Activated naive CD8-positive, alpha-beta T cell treated with anti-CD3 and anti-CD28 coated beads, Interleukin-2, amount 10 ng/mL, durations not matched to agents 7 days and 5 days (primary cell): ENCODE measurements at places on chromosomes 12 and 14. TPM values are rescaled to one million over a fixed set of nuclear protein-coding genes. Genes with fewer than 3 reads are reported as not detected.
A peak's percentile ranks its signal among the peaks of the same experiment; 100 is the strongest.

DNA sequence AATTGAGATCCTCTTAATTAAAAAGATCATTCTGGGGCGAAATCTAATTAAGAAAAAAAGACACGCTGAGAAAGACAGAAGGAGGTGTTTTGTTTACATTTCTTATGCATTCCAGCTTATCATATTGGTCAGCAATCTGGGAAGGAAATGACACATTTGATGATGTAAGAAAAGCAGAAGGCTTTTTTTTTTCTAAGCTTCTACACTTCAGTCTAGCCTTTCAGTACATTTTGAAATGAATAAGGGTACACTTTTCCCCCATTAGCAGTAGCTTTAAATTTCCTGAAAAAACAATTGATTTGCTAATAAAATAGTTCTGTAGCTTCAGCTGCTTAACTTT lies 5.9 kb upstream of the GSC start:
- no peak overlapping the region for H3K4me3 ChIP-seq
- H3K4me1 ChIP-seq = peaks cover 3% of the 10 kb centered on the region
- no peak for DNase-seq
- H3K27ac ChIP-seq = peak overlapping the region; percentile 42
- H3K27me3 ChIP-seq = peaks cover 73% of the 10 kb centered on the region
- H3K36me3 ChIP-seq = peaks cover 9% of the 10 kb centered on the region

GRCh38 chr12:91889910-91890309 lies 255.7 kb downstream of the BTG1 start:
- no peak overlapping the region for H3K27ac ChIP-seq
- no peak overlapping the region for H3K4me3 ChIP-seq
- H3K4me1 ChIP-seq = peaks cover 1% of the 10 kb centered on the region
- no peaks in the 10 kb centered on the region for H3K27me3 ChIP-seq
- H3K36me3 ChIP-seq = peaks cover 2% of the 10 kb centered on the region

- H3K4me3 ChIP-seq = no peak overlapping the region
- H3K27me3 ChIP-seq = no peaks in the 10 kb centered on the region
- no peak for DNase-seq
- H3K4me1 ChIP-seq = peaks cover 11% of the 10 kb centered on the region
- H3K27ac ChIP-seq = no peak overlapping the region
- no peaks in the 10 kb centered on the region for H3K36me3 ChIP-seq
Observed at GRCh38 chr14:91897106-91897701, 29.9 kb upstream of the TC2N start.

GRCh38 chr12:114726092-114726710 lies 42.2 kb upstream of the TBX3 start:
- no peaks in the 10 kb centered on the region for H3K4me1 ChIP-seq
- H3K4me3 ChIP-seq = no peak overlapping the region
- no peak for DNase-seq
- H3K27ac ChIP-seq = no peak overlapping the region

DNA sequence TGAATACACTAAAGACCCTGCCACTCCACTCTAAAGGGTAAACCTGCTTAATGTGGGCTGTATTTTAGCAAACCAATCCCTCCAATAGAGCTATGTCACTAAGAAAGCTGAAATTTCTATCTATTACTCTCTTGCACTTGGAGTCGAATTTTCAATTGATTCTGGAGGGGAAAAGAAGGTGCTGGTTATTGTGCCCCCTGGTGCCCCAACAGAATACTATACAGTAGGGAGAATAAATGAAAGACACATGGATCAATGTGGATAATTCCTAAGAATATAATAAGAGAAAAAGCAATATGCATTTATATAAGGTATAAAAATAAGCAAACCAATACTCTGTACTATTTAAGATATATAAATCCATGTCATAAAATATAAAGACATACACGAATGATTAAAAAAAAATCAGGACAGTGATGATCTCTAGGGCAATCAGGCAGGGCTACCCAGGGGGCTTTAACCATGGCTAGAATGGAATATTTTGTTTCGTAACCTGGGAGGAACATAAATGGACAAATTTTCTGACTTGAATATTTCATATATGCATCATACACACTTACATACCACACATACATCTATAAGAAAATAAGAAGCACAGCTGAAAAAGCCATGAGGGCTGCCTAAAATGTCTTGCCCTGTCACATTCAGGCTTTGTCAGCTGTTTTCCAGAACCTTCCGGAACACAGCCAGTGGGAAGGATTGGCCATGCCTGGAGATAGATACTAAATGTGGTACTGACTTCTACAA lies 54.4 kb downstream of the EFCAB11 start:
- no peak overlapping the region for H3K27ac ChIP-seq
- no peak overlapping the region for H3K4me3 ChIP-seq
- peaks cover 10% of the 10 kb centered on the region for H3K4me1 ChIP-seq
- H3K36me3 ChIP-seq = no peaks in the 10 kb centered on the region
- H3K27me3 ChIP-seq = no peaks in the 10 kb centered on the region

GRCh38 chr14:63573581-63573980 lies 30.4 kb upstream of the PPP2R5E start:
- H3K36me3 ChIP-seq = no peaks in the 10 kb centered on the region
- no peak overlapping the region for H3K4me3 ChIP-seq
- H3K4me1 ChIP-seq = no peaks in the 10 kb centered on the region
- no peak for DNase-seq
- H3K27ac ChIP-seq = no peak overlapping the region
- H3K27me3 ChIP-seq = peaks cover 2% of the 10 kb centered on the region

DNA sequence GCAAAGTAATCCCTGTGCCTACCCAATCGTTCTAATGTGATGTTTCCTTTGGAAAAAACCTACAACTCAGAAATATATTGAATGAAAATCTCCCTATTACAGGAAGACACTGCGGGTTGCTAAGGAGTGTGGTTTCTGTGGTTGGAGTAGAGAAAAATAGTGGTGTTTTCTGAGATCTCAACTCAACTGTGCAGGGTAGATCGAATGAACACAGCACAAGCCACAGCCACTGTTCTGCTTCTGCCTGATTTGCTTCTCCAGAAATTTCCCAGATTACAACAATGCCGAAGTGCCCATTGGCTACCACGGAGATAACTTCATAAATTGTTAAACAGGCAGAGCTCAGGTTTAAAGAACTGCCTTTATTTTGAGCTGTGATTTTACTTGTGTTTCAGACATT lies 480.4 kb downstream of the DIO2 start:
- no peak overlapping the region for H3K27ac ChIP-seq
- H3K27me3 ChIP-seq = no peaks in the 10 kb centered on the region
- H3K4me3 ChIP-seq = no peak overlapping the region
- H3K36me3 ChIP-seq = no peaks in the 10 kb centered on the region
- DNase-seq = no peak

- DNase-seq = no peak
- no peaks in the 10 kb centered on the region for H3K36me3 ChIP-seq
- H3K27me3 ChIP-seq = peaks cover 5% of the 10 kb centered on the region
- no peaks in the 10 kb centered on the region for H3K4me1 ChIP-seq
- H3K4me3 ChIP-seq = no peak overlapping the region
Observed at GRCh38 chr12:22082190-22082701, 36.2 kb downstream of the CMAS start.

- H3K4me3 ChIP-seq = no peak overlapping the region
- H3K27me3 ChIP-seq = no peaks in the 10 kb centered on the region
Observed at GRCh38 chr12:24244801-24245200, 295.3 kb upstream of the SOX5 start.

The TSPAN19 gene
- not detected for total RNA-seq

DNA sequence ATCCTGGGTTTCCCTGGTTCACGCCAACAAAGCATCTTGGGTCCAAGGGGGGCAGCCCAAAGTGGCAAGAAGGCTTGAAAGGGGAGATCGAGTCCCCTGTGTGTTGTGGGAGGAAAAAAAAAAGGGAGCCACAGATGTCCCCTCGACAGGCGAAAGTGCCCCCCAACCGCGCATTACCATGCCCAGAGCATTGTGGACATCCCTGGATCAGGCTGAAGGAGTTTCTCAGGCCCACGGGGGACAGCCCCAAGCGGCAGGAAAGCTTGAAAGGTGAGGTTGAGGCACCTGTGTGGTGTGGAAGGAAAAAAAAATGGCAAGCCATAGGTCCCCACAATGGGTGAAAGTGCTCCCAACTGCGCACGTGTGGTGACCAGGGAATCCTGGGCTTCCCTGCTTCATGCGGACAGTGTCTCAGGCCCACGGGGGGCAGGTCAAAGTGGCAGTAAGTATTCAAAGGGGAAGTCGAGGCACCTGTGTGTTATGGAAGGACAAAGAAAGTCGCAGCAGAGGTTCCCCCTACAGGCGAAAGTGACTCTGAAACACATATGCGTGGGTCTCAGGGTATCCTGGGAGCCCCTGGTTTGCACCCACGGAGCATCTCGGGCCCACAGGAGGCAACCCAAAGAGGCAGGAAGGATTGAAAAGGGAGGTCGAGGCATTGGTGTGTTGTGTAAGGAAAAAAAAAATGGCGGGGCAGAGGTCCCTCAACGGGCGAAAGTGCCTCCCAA lies 580.1 kb downstream of the ALG10 start:
- peaks cover 1% of the 10 kb centered on the region for H3K36me3 ChIP-seq
- no peak for DNase-seq
- H3K4me3 ChIP-seq = no peak overlapping the region
- H3K27me3 ChIP-seq = no peaks in the 10 kb centered on the region

The PROX2 gene
- 0.28 TPM for total RNA-seq

- no peaks in the 10 kb centered on the region for H3K4me1 ChIP-seq
- H3K4me3 ChIP-seq = no peak overlapping the region
- no peak overlapping the region for H3K27ac ChIP-seq
- H3K36me3 ChIP-seq = no peaks in the 10 kb centered on the region
- no peak for DNase-seq
Observed at GRCh38 chr12:41585784-41586183, 397.7 kb downstream of the PDZRN4 start.

DNA sequence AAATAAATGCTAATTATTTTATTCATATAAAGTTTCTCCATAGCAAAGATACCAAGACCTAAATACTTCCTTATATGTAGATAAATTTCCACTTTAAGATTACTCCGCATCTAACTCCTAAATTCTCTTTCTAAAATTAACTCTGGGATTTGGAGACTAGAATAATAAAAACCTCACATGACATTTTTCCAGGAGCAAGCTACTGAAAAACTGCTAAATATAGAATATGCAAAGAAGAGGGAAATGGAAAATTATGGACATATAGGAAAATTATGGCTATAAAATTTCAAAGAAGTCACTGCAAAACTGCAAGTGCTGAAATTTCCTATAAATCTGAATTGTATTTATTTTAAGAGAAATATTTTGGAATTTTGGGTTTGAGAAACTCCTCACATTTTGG lies 186.2 kb downstream of the DUSP6 start:
- H3K4me1 ChIP-seq = peaks cover 11% of the 10 kb centered on the region
- H3K4me3 ChIP-seq = no peak overlapping the region
- no peak overlapping the region for H3K27ac ChIP-seq
- no peaks in the 10 kb centered on the region for H3K27me3 ChIP-seq

The MYO1H gene
- total RNA-seq = not detected

The TCP11L2 gene
- total RNA-seq = 40.9 TPM

GRCh38 chr12:13190275-13190674 lies 6.3 kb upstream of the EMP1 start:
- DNase-seq = no peak
- H3K36me3 ChIP-seq = no peaks in the 10 kb centered on the region
- H3K4me3 ChIP-seq = no peak overlapping the region
- H3K27ac ChIP-seq = no peak overlapping the region

GRCh38 chr14:20857630-20858261 lies 33.4 kb upstream of the RNASE3 start:
- H3K27me3 ChIP-seq = peaks cover 20% of the 10 kb centered on the region
- peak; percentile 74 for DNase-seq
- H3K27ac ChIP-seq = no peak overlapping the region
- peaks cover 5% of the 10 kb centered on the region for H3K4me1 ChIP-seq
- no peaks in the 10 kb centered on the region for H3K36me3 ChIP-seq
- H3K4me3 ChIP-seq = no peak overlapping the region

The DTX1 gene
- total RNA-seq = 0.55 TPM

The GNPTAB gene
- 89.5 TPM for total RNA-seq

GRCh38 chr14:96681829-96682228 lies 115.4 kb upstream of the VRK1 start:
- H3K27me3 ChIP-seq = peaks cover 18% of the 10 kb centered on the region
- no peak overlapping the region for H3K4me3 ChIP-seq
- H3K27ac ChIP-seq = no peak overlapping the region
- no peaks in the 10 kb centered on the region for H3K36me3 ChIP-seq

DNA sequence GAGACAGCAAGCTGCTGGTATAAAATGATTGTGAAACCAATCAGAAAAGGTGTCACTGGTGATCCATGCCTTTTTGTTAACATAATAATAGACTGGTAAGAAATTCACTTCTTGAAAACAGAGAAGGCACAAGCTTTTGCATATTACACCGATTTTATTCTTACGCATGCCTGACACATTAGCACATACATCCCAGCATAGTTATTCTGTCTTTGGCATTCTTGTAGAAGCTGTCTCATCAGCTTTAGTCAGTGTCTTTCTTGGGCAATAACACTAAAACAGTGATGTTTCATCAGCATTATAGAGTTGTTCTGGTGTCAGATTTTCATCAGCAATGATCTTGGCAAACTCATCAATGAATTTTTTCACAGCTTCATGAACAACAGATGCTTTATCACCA lies 283.4 kb upstream of the TMTC1 start:
- H3K27ac ChIP-seq = no peak overlapping the region
- H3K27me3 ChIP-seq = peaks cover 2% of the 10 kb centered on the region
- no peaks in the 10 kb centered on the region for H3K4me1 ChIP-seq

- no peak overlapping the region for H3K4me3 ChIP-seq
- no peaks in the 10 kb centered on the region for H3K36me3 ChIP-seq
- H3K27ac ChIP-seq = no peak overlapping the region
- DNase-seq = no peak
Observed at GRCh38 chr12:58026426-58026825, 85.1 kb downstream of the ATP23 start.

The SLC6A15 gene
- not detected for total RNA-seq

The DRAM1 gene
- 4.1 TPM for total RNA-seq

GRCh38 chr12:81722004-81722403 lies 37.1 kb downstream of the PPFIA2 start:
- no peak overlapping the region for H3K27ac ChIP-seq
- H3K36me3 ChIP-seq = no peaks in the 10 kb centered on the region
- peaks cover 15% of the 10 kb centered on the region for H3K27me3 ChIP-seq
- DNase-seq = no peak
- H3K4me1 ChIP-seq = no peaks in the 10 kb centered on the region
- no peak overlapping the region for H3K4me3 ChIP-seq

- H3K27ac ChIP-seq = no peak overlapping the region
- H3K4me1 ChIP-seq = no peaks in the 10 kb centered on the region
- no peaks in the 10 kb centered on the region for H3K36me3 ChIP-seq
- H3K4me3 ChIP-seq = no peak overlapping the region
- no peak for DNase-seq
- H3K27me3 ChIP-seq = peaks cover 4% of the 10 kb centered on the region
Observed at GRCh38 chr14:104505085-104506074, 74.2 kb upstream of the C14orf180 start.

- no peaks in the 10 kb centered on the region for H3K4me1 ChIP-seq
- H3K36me3 ChIP-seq = no peaks in the 10 kb centered on the region
- no peak for DNase-seq
- no peak overlapping the region for H3K4me3 ChIP-seq
Observed at GRCh38 chr14:37668646-37669045, 73.2 kb downstream of the TTC6 start.

The GZMB gene
- 195 TPM for total RNA-seq

- no peaks in the 10 kb centered on the region for H3K27me3 ChIP-seq
- DNase-seq = no peak
- H3K4me3 ChIP-seq = peak overlapping the region; percentile 95
- peaks cover 3% of the 10 kb centered on the region for H3K36me3 ChIP-seq
- H3K27ac ChIP-seq = peak overlapping the region; percentile 97
- peaks cover 25% of the 10 kb centered on the region for H3K4me1 ChIP-seq
Observed at GRCh38 chr12:10214136-10214894, 1.6 kb downstream of the GABARAPL1 start.

- no peak for DNase-seq
- H3K4me1 ChIP-seq = no peaks in the 10 kb centered on the region
Observed at GRCh38 chr12:101078536-101079285, 131.3 kb downstream of the SLC5A8 start.

- no peaks in the 10 kb centered on the region for H3K27me3 ChIP-seq
- H3K4me3 ChIP-seq = no peak overlapping the region
- no peak for DNase-seq
- no peaks in the 10 kb centered on the region for H3K36me3 ChIP-seq
Observed at GRCh38 chr12:39846971-39847650, 227.5 kb upstream of the ABCD2 start.

The RNASE11 gene
- total RNA-seq = not detected
